Testis (tissue), 5 donors: ENCODE measurements at places on chromosomes 11 and 22.

- no peak for DNase-seq
Observed at GRCh38 chr11:48018528-48019216, 38.3 kb downstream of the PTPRJ start.

DNA sequence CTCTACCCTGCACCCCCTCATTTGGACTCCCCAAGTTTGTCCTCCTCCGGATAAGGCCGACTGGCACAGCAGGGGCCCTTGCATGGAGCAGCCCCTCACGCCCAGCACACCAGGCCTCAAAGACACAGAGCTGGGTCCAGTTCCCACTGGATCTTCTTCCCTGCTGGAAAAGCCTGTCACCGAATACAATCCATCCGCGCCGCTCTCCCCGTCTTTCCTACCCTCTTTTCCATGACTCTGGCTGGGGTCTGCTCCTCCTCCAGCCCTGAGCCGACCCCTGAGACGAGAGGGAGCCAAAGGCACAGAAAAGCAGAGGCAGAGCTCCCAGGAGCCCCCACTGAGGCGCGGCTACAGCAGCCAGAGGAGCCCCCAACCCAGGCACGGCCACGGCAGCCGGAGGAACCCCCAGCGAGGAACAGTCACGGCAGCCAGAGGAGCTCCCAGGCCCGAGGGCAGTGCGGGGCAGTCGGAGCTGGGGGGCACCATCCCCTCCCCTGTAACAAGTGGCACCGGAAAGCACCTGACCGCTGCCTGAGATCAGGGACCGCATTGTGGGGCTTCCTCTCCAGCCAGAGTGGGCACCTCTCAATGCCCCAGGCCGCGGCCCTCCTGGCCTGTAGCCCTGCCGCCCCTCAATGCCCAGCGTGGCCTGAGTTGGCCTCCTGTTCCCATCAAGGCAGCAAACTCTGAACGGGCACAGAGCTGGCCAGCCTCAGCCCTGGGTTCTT, 12.0 kb downstream of the ALG12 start:
- no peak for DNase-seq

GRCh38 chr11:72588421-72589410, 85.5 kb downstream of the PDE2A start:
- DNase-seq = no peak

GRCh38 chr22:38733724-38734381, 21.9 kb downstream of the SUN2 start:
- peak; percentile 69 for DNase-seq

GRCh38 chr11:66674964-66675602, 2.6 kb downstream of the RBM4B start:
- DNase-seq = no peak
